ENCODE measurements at places on chromosomes 13 and 19.

- peak; percentile 84 for DNase-seq
These were observed 1.5 kb upstream of the ATP5F1D start for GRCh38 chr19:1239796-1240737.

DNA sequence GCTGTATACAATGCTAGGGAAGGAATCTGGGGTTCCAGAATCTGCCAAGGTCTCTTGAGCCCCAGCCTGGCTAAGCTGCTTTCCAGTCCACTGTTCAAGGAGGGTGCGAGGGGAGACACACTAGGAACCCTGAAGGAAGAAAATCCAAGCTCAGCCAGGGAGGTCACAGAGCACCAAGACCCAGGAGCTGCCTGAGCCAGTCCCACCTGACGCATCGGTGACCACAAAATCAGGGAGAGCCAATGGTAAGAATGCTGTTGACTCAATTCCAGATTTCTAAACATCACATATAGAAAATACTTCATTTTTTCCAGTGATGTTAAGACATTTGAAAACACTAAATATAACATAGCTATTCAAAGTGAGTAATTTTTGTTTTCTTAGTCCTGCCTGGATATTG, 50.1 kb downstream of the CEP89 start:
- no peak for DNase-seq

DNA sequence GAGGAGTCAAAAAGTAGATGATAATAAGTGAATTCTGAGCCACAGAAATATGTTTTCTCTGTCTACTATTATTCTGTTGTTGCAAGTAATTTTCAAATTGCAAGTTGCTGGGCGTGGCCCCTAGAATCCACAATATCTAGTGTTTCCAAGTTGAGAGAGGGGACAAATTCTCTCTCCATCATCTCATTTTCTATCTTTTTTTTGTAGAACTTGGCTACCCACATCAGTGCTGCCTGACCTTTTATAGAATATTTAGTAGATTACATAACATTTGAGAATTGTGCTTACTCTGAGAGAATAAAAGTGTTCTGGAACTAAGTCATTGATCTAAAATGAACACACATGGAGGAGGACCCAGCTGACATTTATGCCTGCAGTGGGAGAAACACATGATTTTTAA, 110.9 kb upstream of the CSNK1A1L start:
- DNase-seq = no peak

- no peak for DNase-seq
These were observed 618 bp downstream of the HAUS8 start for GRCh38 chr19:17074634-17075034.

DNA sequence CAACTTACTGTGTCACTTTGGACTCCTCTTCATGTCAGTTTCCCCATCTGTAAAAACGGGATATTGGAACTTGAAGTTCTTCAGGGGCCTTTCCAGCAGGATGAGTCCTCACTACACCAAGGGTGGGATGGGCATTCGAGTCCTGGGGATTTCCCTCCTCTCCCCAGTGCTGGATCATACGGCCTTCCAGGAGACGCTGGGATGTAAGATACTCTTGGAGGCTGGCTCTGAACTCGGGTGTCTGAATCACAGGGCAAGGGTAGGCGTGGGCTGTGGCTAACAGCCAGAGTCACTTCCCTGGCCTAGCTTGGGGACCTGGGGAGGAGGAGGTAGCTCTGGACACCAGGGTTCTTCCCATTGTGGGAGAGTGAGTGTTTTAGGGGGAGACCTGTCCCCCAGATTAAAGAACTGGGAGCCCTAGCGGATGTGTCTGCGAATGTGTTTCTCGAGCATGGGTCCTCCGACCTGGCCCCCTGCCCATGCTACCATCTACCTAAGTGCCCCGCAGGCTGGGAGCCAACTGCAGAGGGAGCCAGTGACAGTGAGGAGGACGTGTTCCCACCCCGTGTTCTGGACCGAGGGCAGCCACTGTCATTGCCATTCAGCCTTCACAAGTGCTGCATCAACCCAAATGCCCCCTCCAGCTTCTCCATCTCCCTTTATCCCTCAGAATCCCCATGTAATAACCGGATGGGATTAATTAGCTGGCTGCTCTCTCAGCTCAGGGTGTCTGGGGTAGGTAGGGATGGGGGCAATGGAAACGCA, 2.4 kb upstream of the CYTH2 start:
- no peak for DNase-seq

DNA sequence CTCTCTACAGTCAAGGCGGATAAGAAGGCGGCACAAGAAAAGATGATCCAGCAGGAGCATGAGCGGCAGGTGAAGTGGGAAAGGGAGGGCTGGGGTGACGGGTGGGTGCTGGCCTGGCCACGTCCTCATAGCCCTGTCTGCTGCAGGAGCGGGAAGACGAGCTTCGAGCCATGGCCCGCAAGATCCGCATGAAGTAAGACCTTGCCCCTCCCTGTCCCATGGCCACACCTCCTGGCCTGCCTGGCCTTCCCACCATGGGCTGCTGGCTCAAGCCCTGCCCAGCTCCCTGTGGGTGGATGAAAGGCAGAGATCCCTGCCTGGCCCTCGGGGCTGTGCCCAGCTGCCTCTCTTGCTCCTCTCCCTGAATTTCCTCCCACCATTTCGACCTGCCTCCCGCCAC, 7.2 kb downstream of the ZNF296 start:
- no peak for DNase-seq

DNA sequence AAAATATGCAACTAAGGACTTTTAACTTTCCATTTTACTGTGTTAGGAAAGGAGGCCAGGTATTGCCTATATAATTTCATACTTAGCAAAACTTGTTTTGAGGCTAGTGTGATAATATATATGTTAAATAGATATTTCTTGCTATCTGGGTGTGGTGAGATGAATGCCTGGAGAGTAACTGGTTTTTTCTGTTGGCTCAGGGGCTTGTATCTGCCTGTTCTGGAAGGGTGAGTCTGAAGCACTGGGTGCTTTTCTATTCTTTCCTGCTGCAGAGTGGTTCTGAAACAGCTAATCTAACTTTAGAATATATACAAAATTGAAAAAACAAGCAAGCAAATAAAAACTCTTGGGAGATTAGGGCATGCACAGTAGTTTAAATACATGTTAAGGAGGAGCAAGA, 64.6 kb upstream of the MYCBP2 start:
- DNase-seq = no peak

- DNase-seq = peak; percentile 89
These were observed 7.2 kb downstream of the HNRNPL start for GRCh38 chr19:38842439-38843174.

GRCh38 chr19:40360708-40361241, 12.3 kb downstream of the PLD3 start:
- DNase-seq = no peak

GRCh38 chr13:23620613-23621315, 50.6 kb downstream of the TNFRSF19 start:
- no peak for DNase-seq

DNA sequence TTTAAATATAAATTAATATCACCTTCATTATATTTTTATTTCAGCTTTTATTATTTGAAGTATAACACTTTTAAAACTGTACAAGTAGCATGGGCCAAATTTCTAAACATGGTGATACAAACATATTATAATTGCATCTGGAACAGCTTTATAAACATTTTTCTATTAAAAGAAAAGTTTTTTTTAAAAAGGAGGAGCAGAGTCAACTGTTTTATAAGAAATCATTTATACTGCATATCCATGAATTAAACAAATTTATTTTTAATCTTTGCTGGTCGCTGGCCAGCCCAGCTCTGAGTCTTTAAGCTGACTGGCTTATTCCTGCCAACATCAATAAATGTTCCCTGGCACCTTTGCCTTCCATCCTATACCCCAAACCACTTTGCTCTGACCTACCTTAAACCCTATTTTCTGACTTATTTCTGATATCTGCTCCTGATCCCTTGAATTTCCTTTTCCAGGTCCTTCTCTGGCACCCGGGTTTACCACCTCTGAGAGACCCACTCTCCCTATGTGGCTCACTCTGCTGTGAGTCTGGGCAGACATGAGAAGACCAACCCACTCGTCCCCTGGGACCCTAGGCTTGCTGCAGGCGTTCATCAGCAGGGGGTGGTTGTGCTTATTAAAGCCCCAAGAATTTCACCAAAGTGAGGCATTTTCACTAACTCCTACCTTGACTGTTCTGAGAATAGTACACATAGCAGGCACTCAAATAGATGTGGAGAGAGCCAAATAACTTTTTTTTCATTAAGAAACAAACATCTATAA, 220.3 kb downstream of the KLF12 start:
- no peak for DNase-seq

- DNase-seq = no peak
These were observed 4.2 kb upstream of the MYH14 start for GRCh38 chr19:50199259-50199555.

DNA sequence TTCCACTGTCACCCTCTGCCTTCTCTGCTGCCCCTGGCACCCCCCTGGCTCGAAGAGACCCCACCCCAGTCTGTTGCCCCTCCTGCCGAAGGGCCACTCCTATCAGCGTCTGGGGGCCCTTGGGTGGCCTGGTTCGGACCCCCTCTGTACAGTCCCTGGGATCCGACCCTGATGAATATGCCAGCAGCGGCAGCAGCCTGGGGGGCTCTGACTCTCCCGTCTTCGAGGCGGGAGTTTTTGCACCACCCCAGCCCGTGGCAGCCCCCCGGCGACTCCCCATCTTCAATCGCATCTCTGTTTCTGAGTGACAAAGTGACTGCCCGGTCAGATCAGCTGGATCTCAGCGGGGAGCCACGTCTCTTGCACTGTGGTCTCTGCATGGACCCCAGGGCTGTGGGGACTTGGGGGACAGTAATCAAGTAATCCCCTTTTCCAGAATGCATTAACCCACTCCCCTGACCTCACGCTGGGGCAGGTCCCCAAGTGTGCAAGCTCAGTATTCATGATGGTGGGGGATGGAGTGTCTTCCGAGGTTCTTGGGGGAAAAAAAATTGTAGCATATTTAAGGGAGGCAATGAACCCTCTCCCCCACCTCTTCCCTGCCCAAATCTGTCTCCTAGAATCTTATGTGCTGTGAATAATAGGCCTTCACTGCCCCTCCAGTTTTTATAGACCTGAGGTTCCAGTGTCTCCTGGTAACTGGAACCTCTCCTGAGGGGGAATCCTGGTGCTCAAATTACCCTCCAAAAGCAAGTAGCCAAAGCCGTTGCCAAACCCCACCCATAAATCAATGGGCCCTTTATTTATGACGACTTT, 2.0 kb downstream of the ZFP36 start:
- DNase-seq = no peak

DNA sequence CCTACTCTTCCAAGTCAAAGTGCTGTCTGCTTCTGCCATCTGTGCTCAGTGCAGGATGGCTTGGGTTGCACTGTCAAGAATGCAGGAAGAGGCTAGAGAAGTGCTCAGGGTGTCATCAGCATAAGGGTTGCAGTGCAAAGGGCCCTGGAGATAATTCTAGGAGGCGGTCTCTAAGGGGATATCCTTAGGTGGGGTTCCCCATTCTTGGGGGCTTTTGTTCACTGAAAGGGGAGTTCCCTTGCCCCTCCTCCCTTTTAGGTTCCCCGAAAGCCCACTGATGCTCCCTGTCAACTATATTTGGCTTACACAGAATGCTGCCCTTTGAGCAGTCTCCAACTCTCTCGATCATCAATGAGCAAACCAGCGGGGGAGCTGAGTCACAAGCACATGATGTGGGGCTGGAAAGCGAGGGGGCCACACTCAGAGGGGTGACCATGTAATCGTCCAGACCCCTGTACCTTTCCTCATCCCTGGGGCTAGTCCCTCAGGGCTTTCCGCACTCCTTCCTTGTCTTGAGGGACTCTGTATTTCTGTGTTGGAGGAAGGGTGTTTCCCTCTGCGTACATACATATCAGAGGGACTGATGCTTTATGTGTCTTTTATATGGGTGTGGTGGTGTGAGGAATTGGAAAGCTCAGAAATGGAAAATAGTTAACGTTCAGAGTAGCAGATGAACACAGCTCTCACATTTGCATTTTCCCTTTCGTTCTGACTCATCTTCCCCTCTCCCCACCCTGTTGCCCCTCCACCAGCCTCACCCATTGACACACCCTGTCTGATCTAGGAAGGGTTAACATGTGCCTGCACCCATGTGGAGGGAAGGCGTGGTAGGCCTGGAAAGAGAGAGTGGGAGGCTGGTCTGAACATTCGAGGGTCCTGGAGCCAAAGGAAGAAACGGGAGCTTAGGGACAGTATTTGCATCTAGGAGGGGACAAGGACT, 6.7 kb downstream of the ZBTB32 start:
- DNase-seq = no peak

GRCh38 chr13:28237944-28238343, 99.6 kb downstream of the PAN3 start:
- DNase-seq = no peak

GRCh38 chr19:4061683-4062418, 4.8 kb downstream of the ZBTB7A start:
- DNase-seq = no peak

GRCh38 chr13:51581148-51581820, 3.0 kb upstream of the WDFY2 start:
- DNase-seq = no peak

DNA sequence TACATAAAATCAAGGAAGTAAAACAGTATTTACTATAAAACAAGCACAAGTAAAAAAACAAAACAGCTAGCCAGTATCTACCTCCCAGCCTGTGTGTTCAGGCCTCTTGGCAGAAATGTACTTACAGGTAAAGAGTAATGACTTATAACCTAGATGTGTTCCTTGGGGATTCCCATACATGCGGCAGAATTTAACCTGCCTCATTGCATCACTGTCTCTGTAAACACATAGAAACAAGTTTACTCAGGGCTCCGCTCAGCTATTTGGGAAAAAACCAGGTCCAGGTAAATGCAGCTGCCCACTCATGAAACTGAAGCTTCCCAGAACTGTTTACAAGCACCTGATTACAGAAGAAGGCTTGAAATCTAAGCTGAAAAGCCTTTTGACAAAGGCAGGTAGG, 50.7 kb upstream of the SERP2 start:
- no peak for DNase-seq

Measured in Jurkat, Clone E6-1 (cell line).